Central memory CD8-positive, alpha-beta T cell (primary cell): ENCODE measurements at places on chromosomes 13 and 19.

DNA sequence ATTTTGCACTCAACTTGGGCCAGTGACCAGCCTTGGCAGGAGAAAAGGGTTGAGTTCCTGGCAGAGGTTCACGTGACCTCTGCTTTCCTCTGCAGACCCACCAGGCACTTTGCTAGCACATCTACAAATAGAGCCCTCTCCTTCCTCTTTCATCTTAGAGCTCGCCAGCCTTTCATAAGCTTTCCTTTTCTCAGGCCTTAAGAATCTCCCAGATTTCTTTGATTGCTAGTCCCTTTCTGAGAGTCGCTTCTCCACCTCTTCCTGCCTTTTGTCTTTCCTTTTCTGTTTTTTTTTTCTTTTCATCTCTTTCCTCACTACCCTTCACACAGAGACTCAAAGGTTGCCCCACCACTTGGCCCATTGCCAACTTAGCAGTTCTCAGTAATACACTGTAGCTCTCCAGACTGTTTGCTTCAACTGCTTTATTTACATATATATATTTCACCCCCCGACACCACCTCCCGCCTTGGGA lies 375.7 kb upstream of the SPRY2 start:
- no peak for DNase-seq

DNA sequence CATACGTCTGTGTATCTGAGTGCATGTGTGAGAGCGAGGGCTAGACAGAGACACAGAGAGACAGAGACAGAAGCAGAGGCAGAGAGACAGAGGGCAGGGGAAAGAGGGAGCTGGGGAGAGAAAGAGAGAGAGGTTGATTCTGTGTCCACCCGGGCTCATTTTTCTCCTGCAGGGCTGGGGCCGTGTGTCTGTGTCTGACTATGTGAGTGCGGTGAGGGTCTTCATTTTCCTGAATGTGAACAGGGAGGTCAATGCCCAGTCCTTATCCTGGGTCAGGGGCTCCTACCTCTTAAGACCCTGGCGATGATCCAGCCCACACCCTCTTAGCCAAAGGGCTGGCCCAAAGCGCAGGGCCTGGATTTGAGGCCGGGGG lies 17.7 kb downstream of the LRRC4B start:
- DNase-seq, result no peak

- DNase-seq, result no peak
Measured at GRCh38 chr19:55308281-55308680, 16.9 kb downstream of the TMEM150B start.

DNA sequence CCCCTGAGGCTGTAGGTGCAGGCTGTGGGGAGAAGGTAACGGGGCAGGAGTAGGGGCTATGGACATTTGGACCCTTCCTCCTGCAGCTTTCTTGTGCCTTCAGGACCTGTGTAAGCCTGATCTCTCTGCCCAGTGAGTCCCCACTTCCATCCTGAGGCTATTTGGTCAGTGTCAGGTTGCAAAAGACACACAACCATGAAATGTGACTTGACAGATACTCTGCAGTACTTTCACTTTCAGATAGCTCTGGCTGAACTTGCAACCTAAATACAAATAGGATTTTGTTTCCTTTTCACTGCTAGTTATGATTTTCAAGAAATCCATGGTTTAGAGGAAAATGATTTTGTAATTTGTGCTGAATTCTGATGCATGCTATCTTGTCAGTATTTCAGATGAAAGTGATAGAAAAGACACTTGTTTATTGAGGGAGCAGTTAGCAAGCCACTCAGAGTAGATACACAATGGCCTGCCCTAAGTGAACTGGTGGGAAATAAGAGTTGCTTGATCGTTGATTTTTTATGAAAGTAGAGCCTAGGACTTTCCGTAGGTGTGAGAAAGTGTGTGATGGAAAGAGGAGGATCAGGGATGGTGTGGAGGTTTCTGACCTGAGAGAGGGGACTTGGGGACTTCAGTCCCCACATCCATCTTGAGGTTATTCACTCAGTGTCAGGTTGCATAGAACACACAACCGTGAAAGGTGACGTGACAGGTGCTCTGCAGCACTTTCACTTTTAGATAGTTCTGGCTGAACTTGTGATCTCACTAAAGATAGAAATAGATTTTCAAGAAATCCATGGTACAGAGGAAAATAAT lies 18.1 kb upstream of the EID2 start:
- DNase-seq, result no peak

- DNase-seq, result no peak
Measured at GRCh38 chr13:29936051-29936813, 85.8 kb upstream of the UBL3 start.

- DNase-seq, result no peak
Measured at GRCh38 chr13:70223911-70224310, 115.7 kb upstream of the KLHL1 start.

DNA sequence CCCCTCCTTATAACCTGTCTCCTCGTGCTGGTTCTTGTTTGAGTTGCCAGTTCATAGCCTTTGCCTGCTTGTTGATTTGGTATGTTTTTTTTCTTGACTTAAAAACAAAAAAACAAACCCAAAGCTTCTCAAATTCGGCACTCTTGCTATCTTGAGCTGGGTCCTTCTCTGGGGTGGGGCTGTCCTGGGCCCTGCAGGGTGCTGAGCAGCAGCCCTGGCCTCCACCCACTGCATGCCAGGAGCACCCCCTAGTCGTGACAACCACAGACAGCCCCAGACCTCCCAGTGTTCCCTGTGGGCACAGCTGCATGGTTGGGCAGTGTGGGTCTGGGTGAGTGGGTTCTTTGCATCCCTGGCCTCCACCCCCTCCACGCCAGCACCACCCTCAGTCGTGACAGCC lies 27.8 kb downstream of the KDM4B start:
- no peak for DNase-seq

GRCh38 chr13:58666331-58666730 lies 1034.8 kb downstream of the PCDH17 start:
- no peak for DNase-seq

DNA sequence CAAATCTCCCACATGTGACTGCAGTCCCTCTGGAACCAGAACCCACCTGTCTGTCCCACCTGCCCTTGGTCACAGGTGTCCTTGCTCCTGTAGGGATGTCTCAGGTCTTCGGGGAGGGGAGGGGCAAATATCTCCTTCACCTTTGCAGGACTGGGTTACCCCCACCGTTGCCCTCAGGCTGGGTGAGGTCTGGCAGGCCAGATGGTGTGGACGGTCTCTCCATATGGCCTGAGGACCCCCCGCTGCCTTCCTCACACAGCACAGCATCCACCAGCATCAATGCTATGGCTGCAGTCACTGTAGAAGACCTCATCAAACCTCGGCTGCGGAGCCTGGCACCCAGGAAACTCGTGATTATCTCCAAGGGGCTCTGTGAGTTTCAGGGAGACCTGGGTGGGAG lies 10.0 kb downstream of the SLC5A5 start:
- DNase-seq, result no peak

- DNase-seq, result no peak
Measured at GRCh38 chr19:5260381-5260967, 80.1 kb downstream of the PTPRS start.

GRCh38 chr13:110644892-110645521 lies 29.7 kb downstream of the NAXD start:
- peak; percentile 26 for DNase-seq

- no peak for DNase-seq
Measured at GRCh38 chr13:98664047-98664446, 87.1 kb upstream of the STK24 start.

DNA sequence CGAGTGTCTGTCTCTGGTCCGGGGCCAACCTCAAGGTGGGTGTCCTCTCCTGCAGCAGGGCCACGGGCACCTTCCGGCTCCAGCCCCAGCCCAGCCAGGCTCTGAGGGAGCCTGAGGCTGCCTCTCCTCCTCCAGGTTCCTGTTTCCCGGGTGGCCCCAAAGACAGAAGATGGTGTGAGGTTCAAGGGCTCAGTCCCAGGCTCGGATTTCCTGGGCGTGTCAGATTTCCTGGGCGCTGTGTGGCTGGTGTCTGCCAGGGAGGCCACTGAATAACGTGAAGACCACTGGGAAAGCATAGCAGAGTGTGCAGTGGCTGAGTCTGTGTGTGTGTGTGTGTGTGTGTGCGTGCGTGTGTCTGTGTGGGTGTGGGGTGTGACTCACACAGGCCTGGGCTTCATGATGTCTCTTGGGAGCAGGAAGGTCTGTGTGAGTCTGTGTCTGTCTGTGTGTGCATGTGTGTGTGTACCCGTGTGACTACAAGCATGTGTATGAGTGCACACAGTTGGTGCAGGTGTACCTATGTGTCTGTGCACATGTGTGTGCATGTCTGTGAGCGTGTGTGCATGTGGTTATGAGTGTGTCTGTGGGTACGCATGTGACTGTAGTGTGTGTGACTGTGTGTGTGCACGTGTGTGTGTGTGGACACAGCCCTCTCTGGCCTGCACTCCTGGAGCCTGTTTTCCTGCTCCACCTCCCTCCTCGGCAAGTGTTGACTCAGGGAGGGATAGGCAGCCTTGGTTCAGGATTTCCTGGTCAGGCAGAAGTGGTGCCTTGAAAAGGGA lies 28.3 kb downstream of the CEBPA start:
- no peak for DNase-seq

- DNase-seq, result no peak
Measured at GRCh38 chr13:40667622-40667978, 1.2 kb upstream of the FOXO1 start.

DNA sequence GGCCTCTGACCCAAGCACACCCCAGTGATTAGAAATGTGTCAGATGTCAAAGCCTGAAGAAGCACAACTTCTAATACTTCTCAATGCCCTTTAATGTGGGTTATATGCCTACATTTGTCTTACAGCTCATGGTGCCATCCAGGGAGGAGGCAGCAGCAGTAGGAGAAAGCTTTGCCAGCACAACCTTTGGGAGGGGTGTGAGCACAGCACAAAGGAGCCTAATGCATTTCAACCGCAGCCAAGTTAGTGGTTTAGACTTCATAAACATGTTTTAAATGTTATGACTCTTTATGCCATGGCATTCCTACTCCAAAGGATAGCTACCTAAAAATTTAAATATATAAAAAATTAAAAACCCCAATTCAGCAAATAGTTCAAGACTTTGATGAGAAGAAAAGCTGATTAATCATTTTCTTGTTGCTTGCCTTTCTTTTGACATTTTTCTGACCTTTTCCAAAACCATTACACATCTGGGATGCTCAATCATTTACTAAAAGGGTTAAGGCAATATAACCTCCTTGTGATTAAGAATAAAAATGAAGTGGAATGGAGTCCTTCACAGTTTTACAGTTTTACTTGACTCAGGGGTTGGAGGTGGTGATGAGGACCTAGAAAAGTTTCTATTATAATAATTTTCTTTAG lies 142.7 kb downstream of the DLEU7 start:
- no peak for DNase-seq

GRCh38 chr13:102693776-102694175 lies 1.1 kb downstream of the METTL21C start:
- DNase-seq, result no peak

- no peak for DNase-seq
Measured at GRCh38 chr19:38457202-38457601, 23.7 kb downstream of the RYR1 start.

DNA sequence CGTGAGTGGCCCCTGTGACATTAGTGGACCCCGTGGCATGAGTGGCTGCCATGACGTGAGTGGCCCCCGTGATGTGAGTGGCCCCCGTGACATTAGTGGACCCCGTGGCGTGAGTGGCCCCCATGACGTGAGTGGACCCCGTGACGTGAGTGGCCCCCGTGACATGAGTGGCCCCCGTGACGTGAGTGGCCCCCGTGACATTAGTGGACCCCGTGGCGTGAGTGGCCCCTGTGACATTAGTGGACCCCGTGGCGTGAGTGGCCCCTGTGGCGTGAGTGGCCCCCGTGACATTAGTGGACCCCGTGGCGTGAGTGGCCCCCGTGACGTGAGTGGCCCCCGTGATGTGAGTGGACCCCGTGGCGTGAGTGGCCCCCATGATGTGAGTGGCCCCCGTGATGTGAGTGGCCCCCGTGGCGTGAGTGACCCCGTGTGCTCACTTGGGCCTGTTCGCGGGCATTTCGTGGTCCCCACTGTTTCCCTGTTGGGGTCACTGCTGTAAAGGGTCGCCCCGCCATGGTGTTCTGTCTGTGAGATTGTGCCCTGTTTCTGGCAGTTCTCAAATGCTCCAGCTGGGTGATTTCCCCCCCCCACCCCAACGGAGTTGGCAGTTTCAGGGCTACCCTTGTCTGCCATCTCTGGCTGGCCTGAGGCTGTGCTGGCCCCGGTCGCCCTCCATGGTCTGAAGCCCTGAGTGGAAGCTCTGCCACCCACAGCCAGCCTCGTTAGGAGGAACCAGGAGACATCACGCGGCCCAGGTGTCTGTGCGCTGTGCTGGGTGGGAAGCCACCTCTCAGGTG lies 64.2 kb downstream of the MCF2L start:
- DNase-seq, result no peak

DNA sequence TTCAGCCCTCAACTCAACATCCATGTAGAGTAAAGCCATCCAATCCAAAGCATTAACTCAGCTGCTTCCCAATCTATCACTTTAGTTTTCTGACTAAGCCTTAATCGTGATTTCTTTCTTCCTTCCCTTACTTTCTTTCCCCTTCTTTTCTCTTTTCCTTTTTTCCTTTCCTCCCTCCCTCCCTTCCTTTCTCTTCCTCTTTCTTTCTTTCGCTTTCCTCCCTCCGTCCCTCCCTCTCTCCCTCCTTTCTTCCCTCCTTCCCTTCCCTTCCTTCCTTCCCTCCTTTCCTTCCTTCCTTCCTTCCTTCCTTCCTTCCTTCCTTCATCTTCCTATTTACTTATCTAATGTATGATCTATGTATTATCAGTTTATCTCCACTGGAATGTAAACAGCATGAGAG lies 71.2 kb downstream of the ERCC5 start:
- DNase-seq, result no peak
